T-cell (primary cell): ENCODE measurements at places on chromosomes 1 and 21.

DNA sequence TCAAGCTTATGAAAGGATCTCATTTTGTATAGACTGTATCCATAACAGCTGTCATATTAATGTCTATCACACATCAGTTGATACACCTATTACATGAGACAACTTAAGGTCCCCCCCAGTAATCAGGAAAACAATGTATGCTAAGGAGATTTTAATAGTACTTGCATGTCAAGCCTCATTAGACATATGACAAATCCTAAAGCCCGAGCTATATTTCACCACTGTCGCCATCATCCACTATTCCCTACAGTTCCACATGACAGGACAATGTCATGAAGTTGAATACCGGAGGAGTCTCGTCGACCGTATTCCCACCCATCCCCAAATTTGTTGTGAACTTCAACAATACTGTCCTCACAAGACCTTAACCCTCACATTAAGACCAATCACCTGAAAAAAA lies 3.4 kb downstream of the HMGN1 start:
- DNase-seq: no peak

GRCh38 chr21:40667967-40668366 lies 179.0 kb downstream of the DSCAM start:
- no peak for DNase-seq

DNA sequence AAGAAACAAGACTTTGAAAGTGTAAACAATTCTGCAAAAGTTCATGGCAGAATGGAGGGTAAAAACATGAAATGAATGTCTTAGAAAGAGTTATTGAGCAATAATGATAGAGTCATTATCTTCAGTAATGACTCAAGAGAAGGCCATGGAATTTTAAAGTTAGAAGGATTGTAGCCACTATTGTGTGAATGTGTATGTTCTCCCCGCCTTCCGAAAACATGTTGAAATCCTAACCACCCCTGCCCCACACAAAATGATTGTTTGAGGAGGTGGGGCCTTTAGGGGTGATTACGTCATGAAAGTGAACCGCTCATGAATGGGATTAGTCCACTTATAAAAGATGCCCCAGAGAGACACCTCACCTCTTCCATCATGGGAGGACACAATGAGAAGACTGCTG lies 93.8 kb upstream of the CCDC190 start:
- no peak for DNase-seq

DNA sequence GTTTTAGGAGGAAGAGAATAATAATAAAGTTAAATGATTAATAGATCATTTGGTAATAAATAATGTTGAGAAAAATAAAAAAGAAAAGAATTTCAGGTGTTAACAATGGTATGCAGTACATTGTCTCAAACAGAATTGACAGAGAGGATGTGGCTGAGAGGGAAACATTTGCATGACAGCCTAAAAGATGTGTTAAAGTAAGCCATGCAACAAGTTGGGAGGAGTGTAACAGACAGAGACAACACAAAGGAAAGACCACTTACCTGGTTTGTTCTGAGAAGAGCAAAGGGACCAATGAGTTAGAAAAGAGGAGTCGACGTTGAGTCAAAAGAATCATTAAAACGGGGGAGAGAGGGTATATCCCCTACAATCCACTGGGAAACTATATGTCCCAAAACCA lies 814.0 kb downstream of the KCNT2 start:
- no peak for DNase-seq

DNA sequence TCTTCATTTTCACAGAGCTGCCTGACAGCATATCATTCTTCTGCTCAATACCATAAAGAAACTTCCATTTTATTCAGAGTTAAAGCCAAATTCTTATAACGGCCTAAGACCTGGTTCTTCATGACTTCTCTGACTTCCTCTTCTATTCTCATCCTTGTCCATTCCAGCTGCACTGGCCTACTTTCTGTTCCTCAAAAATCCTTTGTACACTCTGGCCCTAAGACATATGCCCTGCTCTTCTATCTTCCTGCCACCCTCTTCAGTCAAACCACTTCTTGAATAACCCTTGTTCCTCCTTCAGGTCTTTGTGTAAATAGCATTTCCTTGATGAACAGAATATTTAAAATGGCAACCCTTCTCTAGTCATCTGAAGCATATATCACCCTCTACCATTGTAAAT lies 1338.7 kb upstream of the ADGRL2 start:
- DNase-seq: no peak

- DNase-seq: no peak
Measured at GRCh38 chr1:29388170-29388569, 151.8 kb downstream of the PTPRU start.

DNA sequence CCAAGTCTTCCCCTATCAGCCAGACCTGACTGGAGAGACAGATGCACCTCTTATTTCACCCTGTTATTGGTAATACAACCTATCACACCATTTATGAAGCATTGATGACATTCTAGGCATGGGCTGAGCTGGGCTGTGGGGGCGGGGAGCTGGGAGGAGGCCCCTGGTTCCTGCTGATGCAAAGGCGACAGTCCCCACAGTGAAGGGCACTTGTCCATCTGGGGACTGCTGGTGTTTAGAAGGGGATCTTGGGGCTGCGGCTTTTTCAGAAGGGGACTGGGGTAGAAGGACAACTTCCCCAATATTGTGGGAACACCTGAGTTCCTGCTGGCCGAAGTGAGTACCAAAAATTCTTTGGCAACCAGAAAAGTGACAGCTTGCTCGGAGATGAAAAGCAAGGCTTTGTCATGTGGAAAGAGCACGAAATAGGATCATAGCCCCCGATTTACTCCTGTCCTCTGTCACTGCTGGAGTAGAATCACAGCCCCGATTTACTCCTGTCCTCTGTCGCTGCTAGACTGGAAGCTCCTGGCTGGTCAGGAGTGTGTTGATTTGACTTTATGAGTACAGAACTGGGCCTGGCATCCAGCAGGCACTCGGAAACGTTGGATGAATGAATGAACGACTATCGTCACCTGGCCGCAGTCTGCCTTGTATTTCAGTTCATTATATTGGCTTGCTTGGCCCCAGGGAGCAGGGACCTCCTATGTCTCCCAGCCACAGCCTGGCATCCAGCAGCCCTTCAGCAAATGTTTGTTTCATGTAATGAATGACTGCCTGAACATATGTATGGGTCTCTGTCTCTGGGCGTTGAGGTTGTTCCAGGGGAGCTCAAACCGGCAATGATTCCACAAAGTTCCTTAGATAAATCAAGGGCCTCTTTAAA lies 16.5 kb upstream of the ETV3L start:
- DNase-seq: no peak

DNA sequence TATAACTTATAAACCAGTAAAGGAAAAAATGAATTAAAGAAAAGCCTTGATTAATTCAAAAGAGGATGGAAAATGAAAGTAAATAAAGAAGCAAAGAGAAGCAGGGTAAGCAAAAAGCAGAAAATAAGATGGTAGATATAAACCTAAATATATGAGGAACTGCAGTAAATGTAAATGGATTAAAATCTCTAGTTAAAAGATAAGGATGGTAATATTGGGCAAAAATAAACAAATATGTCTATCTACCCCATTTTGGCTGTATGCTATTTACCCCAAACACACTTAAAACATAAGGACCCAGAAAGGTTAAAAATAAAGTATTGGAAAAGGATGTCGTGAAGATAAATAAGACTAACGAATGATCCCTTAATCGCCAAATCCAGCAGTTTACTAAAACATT lies 161.9 kb downstream of the FOXD2 start:
- no peak for DNase-seq

- no peak for DNase-seq
Measured at GRCh38 chr1:32806290-32806689, 10.9 kb downstream of the YARS1 start.

DNA sequence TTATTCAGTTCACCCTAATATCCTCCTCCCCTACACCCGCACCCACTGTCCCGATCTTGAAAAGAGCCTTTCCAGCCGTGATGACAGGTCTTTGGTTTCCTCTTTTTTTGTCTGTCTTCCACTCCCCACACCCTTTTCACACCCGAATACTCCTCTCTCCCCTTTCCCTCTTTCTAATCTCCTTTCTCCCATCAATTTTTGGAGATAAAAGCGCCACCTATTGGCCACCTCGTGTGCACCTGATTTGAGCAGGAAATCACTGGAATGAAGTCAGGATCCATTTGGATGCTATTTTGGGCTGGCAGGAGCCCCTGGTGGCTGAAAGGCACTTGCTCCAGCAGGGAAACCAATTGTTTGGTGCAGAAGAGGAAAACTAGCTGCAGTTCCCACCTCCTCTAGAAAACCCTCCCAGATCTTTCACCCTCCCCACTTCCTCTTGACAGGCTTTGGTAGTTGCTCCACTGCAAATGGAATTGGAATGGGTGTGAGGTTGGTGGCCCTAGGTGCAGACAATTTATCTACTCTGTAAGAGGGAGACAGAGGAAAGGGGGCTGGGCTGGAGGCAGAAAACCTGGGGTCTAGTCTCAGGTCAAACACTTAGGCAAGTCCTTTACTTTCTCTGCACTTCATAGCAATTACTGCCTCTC lies 8.4 kb downstream of the FOXE3 start:
- no peak for DNase-seq

- no peak for DNase-seq
Measured at GRCh38 chr1:10788592-10789006, 7.8 kb downstream of the CASZ1 start.

DNA sequence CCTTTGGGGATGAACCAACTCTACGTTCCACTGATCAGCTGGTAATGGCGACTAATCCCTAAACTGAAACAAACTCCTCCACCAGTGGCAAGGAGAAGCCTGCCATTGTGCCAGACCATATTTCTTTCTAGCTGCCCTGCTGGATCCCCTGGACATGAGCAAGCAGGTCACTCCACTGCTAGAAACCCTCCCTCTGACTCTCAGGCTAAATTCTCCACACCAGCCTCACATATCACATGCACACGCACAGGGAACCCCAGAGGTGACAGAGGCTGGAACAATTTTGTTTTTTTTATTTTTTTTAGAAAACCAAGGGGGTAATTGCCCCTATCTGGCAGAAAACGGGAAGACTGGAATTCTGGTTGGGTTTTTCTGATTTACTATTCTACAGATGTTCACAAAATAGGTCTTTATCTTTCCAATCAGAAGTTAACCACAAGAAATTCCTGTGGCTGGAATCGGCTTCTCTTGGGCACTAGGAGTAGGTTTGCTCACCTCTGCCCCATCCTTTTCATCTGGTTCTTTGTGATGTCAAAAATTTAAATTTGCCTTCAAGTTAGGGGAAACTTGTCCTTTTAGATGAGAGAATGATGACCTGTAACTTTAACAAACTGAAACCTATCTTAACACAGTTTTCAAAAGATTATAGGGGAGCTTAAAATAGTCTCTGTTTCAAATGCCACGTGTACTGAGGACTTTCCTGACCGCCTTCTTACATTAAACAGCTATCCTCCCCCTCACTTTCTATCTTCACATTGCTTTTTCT lies 258.1 kb downstream of the SDCCAG8 start:
- no peak for DNase-seq

DNA sequence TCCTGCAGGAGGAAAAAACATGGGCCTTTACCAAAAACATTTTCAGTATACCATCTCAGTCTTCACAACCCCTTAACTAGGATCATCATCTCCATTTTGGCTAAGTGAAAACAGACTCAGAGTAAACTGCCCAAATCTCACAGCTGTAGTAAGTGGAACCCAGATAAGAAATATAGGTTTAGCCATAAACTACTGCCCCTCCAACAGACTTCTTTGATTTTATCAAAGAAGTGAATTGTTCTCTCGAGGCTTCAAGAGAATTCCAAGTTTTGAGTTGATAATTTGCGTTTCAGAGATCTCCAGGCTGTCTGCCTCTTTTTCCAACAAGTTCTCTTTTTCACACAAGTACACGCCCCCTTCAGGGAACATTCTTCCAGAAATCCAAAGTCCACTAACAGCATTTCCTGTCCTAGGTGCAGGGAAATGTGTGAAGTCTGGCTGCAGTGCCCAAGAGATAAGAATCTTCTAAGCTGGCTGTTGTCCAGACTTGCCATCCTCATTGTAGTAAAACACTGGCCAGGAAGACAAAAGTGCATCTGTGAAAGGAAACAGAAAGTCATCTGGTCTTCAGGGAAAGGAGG lies 30.8 kb downstream of the RNF19B start:
- DNase-seq: no peak

- DNase-seq: no peak
Measured at GRCh38 chr1:14616632-14617396, 18.3 kb downstream of the KAZN start.

- DNase-seq: no peak
Measured at GRCh38 chr1:175322109-175322508, 129.5 kb upstream of the KIAA0040 start.

GRCh38 chr1:113194846-113195830 lies 122.1 kb downstream of the LRIG2 start:
- no peak for DNase-seq

- no peak for DNase-seq
Measured at GRCh38 chr1:183291216-183291762, 105.2 kb downstream of the LAMC2 start.

- DNase-seq: no peak
Measured at GRCh38 chr1:179816196-179816960, 61.2 kb downstream of the TOR1AIP2 start.
